ENCODE measurements at places on chromosomes 6 and 20.

DNA sequence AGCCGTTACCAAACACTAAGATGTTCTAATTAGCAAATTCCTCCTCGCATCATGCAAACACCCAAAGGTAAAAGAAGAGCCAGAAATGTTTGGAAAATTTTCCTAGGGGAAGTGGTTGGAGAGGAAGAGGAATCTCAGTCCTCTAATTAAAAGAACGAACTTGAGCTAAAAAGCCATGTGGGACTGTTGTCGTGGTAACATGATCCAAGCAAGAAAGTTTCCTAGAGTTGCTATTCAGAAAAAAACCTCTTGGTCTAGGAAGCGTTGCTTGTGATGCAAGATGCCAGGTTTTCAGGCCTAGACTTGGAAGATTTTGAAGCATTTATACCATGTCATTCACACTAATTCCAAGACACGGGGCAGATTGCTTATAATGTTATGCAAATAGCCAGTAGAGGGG lies 106.8 kb upstream of the DOK5 start:
- no peak for DNase-seq

- no peak for DNase-seq
Measured at GRCh38 chr6:22882581-22882980, 313.2 kb downstream of the HDGFL1 start.

DNA sequence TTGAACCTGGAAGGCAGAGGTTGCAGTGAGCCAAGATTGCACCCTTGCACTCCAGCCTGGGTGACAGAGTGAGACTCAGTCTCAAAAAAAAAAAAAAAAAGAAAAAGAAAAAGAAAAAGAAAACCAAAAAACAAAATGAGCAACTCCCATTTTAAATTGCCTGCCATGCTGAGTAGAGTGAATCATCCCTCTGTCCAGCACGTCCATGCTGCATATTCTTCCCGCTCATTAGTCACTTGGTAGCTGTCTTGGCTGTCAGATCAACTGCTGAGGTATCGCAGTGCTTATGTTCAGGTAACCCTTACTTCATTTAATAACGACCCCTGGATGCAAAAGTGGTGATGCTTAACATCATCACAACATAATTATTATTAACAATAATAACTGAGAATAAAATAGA lies 72.6 kb upstream of the RNF24 start:
- DNase-seq, result no peak

- DNase-seq, result no peak
Measured at GRCh38 chr6:15581751-15582150, 81.1 kb downstream of the DTNBP1 start.

DNA sequence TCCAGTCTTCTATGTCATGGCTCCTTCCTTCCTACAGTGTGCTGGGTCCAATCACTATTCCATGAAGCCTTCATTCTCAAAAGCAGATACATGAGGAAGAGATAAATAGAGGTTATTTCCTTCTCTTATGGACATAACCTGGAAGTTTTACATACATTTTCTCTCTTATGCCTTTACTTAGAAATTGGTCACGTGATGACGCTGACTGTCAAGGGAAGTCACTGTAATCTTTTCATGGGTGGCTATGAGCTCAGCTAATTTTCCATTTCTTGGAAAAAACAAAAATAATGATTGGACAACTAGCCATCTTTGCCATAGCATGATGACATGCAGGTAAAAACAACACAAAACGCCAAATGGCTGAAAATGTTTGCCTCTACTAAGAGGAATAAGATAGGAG lies 151.6 kb upstream of the PRSS16 start:
- DNase-seq, result no peak

- no peak for DNase-seq
Measured at GRCh38 chr6:137749696-137750211, 117.3 kb upstream of the TNFAIP3 start.

- no peak for DNase-seq
Measured at GRCh38 chr6:119834418-119834817, 484.9 kb upstream of the MAN1A1 start.

- no peak for DNase-seq
Measured at GRCh38 chr20:6397115-6397514, 274.3 kb upstream of the FERMT1 start.

DNA sequence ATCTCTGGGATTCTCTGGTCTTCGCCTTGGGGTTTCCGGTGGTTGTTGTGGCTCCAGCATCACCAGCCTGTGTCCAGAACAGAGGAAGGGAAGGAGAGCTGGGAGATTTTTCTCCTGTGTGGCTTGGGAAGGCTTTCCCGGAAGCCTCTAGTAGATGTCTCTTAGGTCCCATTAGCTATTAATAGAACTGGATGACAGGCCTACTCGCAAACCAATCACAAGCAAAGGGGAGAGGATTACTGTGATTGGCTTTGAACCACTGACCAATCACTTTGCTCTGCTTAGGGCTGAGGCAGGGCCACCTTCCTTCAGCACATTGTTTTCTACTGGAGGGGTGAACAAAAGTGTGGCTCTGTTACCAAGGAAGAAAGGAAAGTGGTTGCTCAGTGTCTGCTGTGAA lies 203.4 kb upstream of the SULF2 start:
- no peak for DNase-seq

DNA sequence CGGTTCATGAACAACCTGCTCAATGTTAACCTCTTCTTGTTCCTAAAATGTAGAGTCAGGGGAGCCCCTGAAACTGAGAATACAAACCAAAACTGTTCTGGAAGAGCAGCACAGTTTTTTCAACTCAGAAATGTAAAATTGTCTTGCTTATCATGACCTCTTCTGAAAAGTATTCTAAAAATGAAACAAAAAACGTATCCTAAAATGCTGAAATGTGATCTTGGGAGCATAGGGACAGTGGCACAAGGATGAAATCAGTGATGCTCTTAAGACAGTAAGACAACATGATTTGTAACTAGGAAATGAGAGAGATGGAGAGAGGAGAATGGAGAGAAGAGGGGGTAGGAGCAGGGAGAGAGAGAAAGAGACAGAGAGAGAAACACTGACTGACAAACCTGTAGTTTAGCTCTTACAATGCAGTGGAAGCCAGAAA lies 27.5 kb downstream of the NCOA7 start:
- DNase-seq, result no peak

GRCh38 chr6:48134246-48134645 lies 23.2 kb upstream of the PTCHD4 start:
- no peak for DNase-seq

DNA sequence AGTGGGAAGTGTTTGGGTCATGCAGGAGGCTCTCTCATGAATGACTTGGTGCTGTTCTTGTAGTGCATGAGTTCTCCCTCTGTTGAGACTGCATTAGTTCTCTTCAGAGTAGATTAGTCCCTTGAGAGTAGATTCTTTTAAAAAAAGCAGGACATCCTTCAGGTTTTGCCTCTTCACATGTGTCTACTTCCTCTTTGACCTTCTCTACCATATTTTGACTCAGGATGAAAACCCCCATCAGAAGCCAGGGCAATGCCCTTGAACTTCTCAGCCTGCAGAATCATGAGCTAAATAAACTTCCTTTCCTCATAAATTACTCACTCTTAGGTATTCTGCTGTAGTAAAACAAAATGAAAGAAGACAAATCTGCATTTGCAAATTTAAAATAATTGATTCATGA lies 170.3 kb downstream of the CD109 start:
- DNase-seq, result no peak

DNA sequence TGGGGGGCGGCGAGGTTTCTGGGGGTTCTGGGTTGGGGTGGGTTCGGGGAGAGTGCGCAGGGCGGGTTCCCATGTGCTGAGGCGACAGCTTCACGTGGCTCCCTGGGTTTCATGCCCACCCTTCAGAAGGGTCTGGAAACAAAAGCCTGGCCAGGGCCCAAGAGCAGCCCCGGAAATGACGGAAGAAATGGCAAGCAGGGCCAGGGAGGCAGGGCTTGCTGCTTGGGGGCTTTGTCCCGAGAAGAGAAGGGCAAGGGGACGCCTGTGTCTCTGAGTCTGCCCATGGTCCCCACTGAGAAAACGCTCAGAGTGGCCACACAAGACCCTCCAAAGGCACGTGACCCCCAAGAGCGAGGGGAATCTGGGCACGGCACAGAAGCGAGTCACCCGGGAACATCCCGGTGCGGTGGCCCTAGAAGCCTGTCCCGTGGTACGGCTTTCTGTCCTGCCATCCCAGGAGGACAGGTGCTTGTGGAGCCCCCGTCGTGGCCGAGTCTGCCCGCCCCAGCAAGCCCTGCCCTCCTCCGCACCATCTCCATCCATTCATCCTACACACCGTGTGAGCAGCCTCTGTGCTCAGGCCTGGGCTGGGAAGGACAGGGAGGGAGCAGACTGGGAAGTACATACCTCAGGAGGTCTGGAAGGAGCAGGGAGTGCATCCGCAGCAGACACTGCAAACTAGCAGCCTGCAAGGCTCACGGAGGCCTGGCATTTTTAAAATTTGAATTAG lies 9.0 kb downstream of the NPEPL1 start:
- no peak for DNase-seq

Measured in substantia nigra (tissue), 51 donors.